ENCODE measurements at places on chromosomes 11 and 22.

- DNase-seq: peak; percentile 45
These were observed 680.9 kb upstream of the ANO5 start for GRCh38 chr11:21511835-21512440.

- no peak for DNase-seq
These were observed 433.6 kb upstream of the DDI1 start for GRCh38 chr11:103602840-103603239.

DNA sequence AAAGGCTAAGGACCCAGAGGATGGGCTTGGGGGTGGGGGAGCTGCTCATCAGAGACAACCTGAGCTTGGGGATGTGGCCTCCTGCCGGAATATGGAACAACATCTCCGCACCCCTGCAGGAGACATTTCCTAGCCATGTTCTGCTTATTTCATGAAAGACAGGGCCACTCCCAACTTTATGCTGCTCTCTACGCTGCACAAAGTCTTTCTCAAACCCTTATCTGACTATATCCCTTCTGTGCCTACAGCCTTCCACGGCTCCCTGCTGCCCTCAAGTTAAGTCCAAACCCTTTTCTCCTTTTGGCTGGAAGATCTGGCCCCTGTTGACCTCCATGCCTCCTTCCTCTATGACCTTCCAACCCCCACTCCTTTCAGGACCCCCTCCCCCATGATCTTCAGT lies 562.0 kb downstream of the MN1 start:
- DNase-seq: no peak

- no peak for DNase-seq
These were observed 2.2 kb downstream of the CTSF start for GRCh38 chr11:66566221-66566620.

GRCh38 chr22:24437741-24438328 lies 10.4 kb downstream of the ADORA2A start:
- DNase-seq: no peak

DNA sequence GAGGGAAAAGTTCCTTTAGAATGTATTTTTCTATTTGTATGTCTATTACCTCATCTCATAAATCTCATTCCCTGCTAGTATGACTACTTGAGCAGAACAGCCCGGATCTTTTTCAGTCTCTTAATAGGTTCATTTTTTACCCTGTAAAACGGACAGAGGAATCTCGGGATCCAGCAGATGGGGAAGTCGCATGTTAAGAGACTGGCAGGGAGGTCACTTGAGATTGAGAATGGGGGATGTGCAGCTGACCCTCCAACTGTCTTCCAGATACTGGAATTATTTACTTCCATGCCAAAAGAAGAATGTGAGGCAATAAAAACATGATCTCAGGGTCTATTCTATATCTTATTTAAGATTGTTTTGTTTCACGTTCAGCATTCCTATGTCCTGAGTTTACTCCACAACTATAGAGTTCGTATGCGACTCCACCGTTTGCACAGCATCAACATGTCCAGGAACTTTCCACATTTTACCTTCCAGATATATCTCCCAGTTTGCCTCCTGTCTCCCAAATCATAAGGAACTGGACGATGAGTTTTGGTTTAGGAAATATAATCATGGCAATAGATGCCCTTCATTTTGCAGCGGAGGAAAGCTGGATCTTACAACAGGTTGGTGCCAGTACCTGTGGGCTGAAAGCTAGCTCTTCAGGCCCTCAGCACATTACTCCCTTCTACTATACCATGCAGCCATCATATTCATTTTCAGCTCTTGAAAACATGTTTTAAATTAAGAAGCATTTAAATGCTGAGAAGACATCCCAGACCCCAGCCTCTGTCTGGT lies 181.5 kb downstream of the MAML2 start:
- peak; percentile 60 for DNase-seq

- no peak for DNase-seq
These were observed 15.9 kb downstream of the CHRM1 start for GRCh38 chr11:62905296-62905695.

- DNase-seq: no peak
These were observed 1.5 kb downstream of the TUB start for GRCh38 chr11:8082391-8083087.

DNA sequence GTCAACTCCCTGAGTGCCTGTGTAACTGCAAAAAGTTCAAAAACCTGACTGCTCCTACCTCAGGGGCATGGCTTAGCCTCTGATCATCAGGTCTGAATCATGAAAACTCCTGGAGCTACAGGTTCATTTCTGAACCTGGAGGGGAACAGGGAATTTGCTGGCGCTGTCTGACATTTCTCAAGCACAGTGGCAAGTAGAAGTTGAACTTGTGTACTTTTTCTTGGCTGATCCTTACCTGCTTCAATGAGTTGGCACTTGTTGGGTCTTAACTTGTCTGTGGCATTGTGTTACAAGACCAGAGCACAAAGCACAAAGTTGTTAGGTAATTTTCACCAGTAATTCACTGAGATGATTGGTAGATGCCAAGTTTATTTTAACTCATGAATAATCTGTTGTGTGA lies 3.3 kb downstream of the TMEM109 start:
- no peak for DNase-seq

DNA sequence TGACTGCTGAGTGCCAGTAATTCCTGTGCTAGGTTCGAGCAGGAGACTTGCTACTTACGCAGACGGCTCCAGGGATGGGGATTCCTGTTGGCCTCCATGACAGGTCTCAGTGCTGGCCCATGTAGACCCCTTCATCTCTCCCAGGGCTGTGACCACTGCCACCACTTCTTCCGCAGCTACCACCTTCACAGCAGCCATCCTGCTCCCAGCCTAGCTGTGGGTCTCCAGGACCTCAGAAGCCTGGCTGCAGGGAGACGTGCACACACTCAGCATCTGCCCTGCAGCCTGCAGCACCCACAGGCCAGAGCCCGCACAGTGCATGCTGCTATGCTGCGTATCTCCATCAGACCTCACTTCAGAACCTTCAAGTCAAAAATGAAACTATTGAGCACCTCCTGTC lies 1503.9 kb downstream of the BRD1 start:
- DNase-seq: no peak

GRCh38 chr11:62713343-62713742 lies 5.9 kb downstream of the GNG3 start:
- DNase-seq: no peak

DNA sequence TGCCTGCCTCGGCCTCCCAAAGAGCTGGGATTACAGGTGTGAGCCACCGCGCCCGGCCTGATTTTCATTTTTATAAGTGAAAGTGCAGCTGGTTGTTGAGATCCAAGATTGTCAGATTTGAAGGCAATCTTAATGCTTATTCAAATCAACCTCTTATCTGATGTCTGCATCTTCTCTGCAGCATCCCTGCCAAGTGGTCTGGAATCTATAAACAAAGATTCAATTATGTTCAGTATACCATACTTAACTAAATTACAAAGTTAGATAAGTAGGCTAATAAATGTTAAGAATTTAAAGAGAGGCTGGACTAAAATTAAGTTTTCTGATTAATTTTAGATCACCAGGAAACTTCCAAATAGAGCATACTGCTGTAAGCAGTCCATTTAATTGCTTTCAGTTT lies 53.8 kb downstream of the POLD3 start:
- no peak for DNase-seq

GRCh38 chr11:65865550-65866172 lies 5.4 kb downstream of the MUS81 start:
- DNase-seq: no peak

- no peak for DNase-seq
These were observed 204.6 kb upstream of the ANO3 start for GRCh38 chr11:26127336-26127735.

GRCh38 chr11:64864135-64864472 lies 14.3 kb downstream of the EHD1 start:
- no peak for DNase-seq

DNA sequence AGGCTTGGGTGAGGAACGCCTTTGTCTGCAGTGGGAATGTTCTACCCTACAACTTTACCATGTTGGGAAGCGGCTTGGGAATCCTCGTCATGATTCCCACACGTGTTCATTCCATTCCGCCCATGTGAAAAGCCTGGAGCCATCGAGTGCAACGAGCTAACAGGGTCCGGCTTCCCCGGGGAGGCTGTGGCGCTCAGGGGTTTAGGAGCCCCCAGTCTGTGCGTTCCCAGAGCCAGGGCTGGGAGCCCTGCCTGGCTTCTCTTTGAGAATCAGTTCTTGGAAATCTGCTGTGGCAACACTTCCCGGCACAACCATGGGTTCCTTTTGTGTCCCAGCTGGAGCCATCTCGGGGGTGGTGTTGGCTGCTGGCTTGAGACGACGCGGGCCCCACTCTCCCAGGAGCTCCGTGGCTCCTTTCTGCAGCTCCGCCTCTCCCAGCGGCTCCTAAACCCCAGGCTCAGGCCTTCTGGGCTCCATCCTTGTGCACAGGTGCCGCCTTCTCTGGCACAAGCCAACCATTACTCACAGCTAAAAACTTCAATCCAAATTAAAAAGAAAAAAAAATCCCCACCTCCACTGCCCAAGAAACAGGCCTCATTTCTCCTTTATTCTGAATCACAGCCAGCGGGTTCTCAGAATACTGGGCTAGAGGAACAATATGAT lies 18.7 kb upstream of the PPFIA1 start:
- no peak for DNase-seq

- DNase-seq: no peak
These were observed 26.0 kb downstream of the DUSP8 start for GRCh38 chr11:1546077-1546535.

GRCh38 chr11:127875131-127875530 lies 712.2 kb downstream of the ETS1 start:
- DNase-seq: no peak

DNA sequence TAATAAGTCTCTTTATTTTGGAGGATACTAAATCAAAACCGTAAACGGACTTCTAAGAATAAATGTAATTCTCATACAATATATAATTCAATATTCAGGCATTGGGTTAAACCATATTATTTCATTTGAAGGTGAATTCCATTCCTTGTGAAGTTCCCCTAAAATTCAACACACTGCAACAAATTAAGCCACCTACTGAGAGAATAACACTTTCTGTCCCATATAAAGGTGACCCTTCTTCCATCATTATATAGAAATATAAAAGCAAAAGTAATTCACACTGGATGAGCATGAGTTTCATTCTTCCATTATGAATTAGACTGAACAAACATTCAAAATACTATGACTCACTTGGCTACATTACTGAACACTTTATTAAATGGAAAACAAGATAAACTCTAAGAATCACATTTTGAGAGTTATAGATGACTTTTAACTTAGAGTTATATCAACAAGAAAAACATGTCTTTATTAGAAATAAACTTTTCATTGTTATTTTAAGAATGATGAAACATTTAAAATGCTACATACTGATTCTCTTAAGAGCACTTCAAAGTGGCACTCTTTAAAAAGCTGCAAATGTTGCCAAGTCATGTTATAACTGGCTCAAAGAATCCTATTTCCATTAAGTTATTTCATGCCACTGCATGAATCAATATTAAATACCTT lies 2.8 kb downstream of the SESN3 start:
- peak; percentile 37 for DNase-seq

DNA sequence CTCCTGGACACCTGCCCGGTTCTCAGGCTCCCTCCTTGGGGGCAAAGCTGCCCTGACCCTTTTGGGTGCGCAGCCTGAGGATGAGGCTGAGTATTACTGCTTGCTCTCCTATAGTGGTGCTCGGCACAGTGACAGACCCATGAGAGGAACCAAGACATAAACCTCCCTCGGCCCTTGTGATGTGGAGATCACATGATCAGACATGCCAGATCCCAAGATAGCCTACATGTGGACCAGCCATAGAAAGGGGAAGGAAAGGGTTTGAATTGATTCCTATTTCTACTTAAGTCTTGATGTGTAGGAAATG lies 125.3 kb downstream of the VPREB1 start:
- DNase-seq: no peak

- peak; percentile 38 for DNase-seq
These were observed 30.4 kb downstream of the ADAMTS15 start for GRCh38 chr11:130478881-130479280.

DNA sequence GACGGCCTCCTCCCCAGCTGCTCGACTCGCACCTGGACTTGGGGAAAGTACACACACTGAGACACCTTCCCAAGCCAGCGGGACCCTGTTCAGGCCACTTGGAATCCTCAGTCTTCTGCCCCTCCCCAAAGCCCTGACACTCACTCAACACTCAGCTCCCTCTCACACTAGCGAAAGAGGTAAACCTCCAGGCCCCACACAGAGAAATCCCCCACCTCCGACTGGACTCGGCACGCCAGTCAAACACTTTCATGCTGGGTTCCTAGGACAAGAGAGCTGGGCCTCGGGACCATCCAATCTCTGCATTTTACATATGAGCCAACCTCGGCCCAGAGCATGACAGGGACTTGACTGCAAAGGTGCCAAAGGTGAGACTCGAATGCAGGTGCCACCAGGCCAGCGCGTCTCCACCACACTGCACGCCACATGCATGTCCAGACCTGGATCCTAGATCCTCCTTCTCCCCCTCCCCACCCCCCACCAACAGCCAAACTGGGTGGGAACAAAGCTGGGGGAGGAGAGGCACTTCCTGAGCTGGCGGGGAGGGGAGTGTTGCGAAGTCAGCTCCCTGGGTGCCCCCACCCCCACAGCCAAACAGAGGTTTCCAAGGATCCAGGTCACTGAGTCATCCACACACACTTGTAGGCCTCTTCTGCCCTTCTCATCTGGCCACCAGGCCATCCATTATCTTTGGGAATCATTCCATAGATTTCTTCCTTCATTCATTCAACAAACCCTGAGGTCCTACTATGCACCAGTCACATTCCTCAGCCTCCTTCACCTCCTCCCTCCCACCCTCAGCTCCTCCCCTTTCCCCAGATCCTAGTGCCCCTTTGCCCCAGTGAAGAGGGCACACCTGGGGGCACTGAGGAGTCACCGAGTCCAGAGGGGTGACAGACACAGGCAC lies 10.7 kb upstream of the CD5 start:
- DNase-seq: peak; percentile 5

DNA sequence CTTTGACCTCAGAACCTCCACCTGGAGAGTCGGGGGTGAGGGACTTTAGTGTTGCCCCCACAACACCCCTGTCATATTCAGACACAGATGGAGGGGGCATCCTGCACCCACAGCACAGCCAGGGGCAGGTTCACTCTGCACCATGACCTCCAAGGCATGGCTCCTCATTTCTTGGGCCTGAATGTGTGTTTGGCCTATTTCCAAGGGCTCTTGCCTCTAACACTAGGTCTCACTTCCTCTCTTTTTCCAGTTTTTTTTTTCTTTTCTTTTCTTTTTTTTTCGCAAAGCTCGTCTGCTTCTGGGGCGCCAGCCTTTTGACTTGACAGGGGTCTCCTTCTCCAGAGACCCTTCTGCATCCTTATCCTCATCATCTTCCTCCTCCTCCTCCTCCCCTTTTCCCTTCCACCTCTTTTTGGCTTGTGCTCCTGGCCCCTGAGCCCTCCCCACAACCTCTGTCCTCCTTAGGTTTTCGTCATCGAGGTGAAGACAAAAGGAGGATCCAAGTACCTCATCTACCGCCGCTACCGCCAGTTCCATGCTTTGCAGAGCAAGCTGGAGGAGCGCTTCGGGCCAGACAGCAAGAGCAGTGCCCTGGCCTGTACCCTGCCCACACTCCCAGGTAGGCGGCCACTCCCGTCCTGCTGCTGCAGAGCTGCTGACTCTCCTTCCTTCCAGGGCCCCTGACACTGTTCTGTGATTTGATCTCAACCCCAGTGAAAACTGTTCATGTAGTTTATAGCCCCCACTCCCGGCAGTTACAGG lies 3.8 kb downstream of the NCF4 start:
- DNase-seq: no peak

GRCh38 chr11:14081581-14082231 lies 119.2 kb downstream of the SPON1 start:
- DNase-seq: no peak
